ENCODE measurements at places on chromosomes 16 and 17. TPM values are rescaled to one million over a fixed set of nuclear protein-coding genes. Genes with fewer than 3 reads are reported as not detected.

GRCh38 chr17:29582772-29583171, 6.7 kb downstream of the GIT1 start:
- H3K4me3 ChIP-seq: no peak overlapping the region
- peaks cover 18% of the 10 kb centered on the region for H3K36me3 ChIP-seq
- no peaks in the 10 kb centered on the region for H3K27me3 ChIP-seq
- DNase-seq: no peak
- H3K4me1 ChIP-seq: peaks cover 41% of the 10 kb centered on the region
- no peak overlapping the region for H3K27ac ChIP-seq

- H3K27ac ChIP-seq: no peak overlapping the region
- peak; percentile 67 for DNase-seq
- H3K4me1 ChIP-seq: no peaks in the 10 kb centered on the region
- no peaks in the 10 kb centered on the region for H3K27me3 ChIP-seq
- H3K36me3 ChIP-seq: no peaks in the 10 kb centered on the region
Observed at GRCh38 chr17:60704170-60704569, 26.5 kb downstream of the BCAS3 start.

- no peak overlapping the region for H3K27ac ChIP-seq
- no peak for DNase-seq
- no peak overlapping the region for H3K4me3 ChIP-seq
- no peaks in the 10 kb centered on the region for H3K4me1 ChIP-seq
- no peaks in the 10 kb centered on the region for H3K36me3 ChIP-seq
Observed at GRCh38 chr16:24471561-24472350, 67.6 kb upstream of the RBBP6 start.

- H3K27me3 ChIP-seq: no peaks in the 10 kb centered on the region
- H3K4me3 ChIP-seq: no peak overlapping the region
- H3K36me3 ChIP-seq: no peaks in the 10 kb centered on the region
- no peak overlapping the region for H3K27ac ChIP-seq
- DNase-seq: no peak
Observed at GRCh38 chr16:5875416-5875815, 777.8 kb upstream of the EEF2KMT start.

- no peaks in the 10 kb centered on the region for H3K27me3 ChIP-seq
- DNase-seq: no peak
- H3K27ac ChIP-seq: peak overlapping the region; percentile 50
- H3K36me3 ChIP-seq: peaks cover 32% of the 10 kb centered on the region
- peaks cover 18% of the 10 kb centered on the region for H3K4me1 ChIP-seq
- peak overlapping the region; percentile 76 for H3K4me3 ChIP-seq
Observed at GRCh38 chr17:42577140-42577531, 393 bp downstream of the PSMC3IP start.

DNA sequence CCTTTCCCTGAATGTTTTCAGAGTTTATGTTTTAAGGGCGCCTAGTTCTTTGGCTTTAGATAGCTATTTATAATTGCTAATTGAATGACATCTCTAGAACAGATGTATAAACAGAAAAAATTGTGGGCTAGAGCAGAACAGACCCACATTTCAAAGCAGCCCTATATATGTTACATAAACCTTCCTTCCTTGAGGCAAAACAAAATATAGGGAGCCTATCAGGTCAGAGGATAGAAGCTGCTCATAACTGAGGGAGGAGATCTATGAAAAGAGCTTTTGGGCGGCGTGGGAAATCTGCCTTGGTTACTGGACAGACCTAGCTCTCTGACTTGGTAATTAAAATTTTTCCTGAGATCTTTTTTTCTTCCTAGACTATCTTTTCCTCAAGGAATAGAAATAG, 68.4 kb downstream of the SPAG9 start:
- H3K4me1 ChIP-seq: peaks cover 8% of the 10 kb centered on the region
- no peak for DNase-seq
- H3K27me3 ChIP-seq: no peaks in the 10 kb centered on the region
- H3K36me3 ChIP-seq: no peaks in the 10 kb centered on the region
- H3K4me3 ChIP-seq: no peak overlapping the region
- no peak overlapping the region for H3K27ac ChIP-seq

GRCh38 chr16:81520560-81521135, 76.0 kb downstream of the CMIP start:
- no peak overlapping the region for H3K4me3 ChIP-seq
- no peaks in the 10 kb centered on the region for H3K27me3 ChIP-seq
- peaks cover 32% of the 10 kb centered on the region for H3K4me1 ChIP-seq

DNA sequence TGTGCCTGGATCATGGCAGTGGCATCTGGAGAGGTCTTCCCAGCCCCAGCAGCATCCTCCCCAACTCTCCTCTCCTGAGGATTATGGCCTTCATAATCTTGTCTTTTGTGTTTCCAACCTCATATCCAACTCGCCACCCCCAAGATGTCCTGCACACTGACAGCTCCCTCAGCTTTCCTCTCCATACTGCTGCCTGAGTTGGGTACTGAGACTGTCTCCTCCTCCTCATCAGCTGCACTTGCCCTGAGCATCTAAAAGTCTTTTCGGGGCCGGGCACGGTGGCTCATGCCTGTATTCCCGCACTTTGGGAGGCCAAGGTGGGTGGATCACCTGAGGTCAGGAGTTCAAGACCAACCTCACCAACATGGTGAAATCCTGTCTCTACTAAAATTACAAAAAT, 2.0 kb downstream of the CD300LB start:
- H3K4me3 ChIP-seq: no peak overlapping the region
- no peaks in the 10 kb centered on the region for H3K36me3 ChIP-seq
- H3K4me1 ChIP-seq: no peaks in the 10 kb centered on the region

- H3K4me1 ChIP-seq: no peaks in the 10 kb centered on the region
- DNase-seq: peak; percentile 27
- H3K27ac ChIP-seq: no peak overlapping the region
- H3K27me3 ChIP-seq: peaks cover 13% of the 10 kb centered on the region
Observed at GRCh38 chr17:13597723-13598347, 3.9 kb downstream of the HS3ST3A1 start.

DNA sequence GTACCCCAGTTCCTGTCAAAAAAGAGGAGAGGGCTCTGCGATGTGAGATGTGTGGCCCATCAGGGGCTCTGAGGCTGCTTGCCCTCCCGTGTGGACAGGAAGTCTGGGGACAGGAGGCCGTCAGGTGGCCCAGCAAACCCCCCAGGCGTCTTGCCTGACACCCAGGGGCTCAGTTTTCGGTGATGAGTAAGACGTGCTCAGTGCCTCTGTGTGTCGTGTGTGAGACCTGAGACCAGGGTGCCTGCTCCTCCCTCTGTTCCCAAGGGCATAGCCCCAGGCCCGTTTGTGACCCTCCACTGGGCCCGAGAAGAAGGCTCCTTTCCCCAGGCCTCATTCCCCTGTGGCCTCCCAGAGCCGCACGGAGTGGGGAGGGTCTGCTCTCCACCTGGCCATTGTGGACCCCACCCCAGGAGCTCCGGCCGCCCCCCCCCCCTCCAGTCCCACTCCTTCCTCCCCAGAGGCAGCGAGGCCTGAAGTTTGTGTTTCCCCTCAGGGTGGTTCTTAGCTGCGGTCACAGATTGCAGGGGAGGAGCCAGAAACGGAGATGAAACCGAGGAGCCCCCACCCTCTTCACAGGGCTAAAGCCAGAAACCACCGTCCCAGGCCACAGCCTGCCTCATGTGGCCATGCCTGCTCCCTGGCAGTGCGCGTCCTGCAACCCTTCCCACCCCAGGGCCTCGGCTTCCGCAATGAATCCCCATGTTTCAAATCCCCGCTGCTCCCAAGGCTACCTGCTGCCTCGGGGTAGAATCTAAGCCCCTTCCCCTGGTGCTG, 4.9 kb upstream of the ACTG1 start:
- no peak for DNase-seq
- no peaks in the 10 kb centered on the region for H3K27me3 ChIP-seq
- no peaks in the 10 kb centered on the region for H3K36me3 ChIP-seq
- no peak overlapping the region for H3K4me3 ChIP-seq
- no peak overlapping the region for H3K27ac ChIP-seq

- no peaks in the 10 kb centered on the region for H3K4me1 ChIP-seq
- peak; percentile 6 for DNase-seq
- no peaks in the 10 kb centered on the region for H3K27me3 ChIP-seq
- no peaks in the 10 kb centered on the region for H3K36me3 ChIP-seq
Observed at GRCh38 chr16:12546918-12547607, 256.6 kb downstream of the CPPED1 start.

DNA sequence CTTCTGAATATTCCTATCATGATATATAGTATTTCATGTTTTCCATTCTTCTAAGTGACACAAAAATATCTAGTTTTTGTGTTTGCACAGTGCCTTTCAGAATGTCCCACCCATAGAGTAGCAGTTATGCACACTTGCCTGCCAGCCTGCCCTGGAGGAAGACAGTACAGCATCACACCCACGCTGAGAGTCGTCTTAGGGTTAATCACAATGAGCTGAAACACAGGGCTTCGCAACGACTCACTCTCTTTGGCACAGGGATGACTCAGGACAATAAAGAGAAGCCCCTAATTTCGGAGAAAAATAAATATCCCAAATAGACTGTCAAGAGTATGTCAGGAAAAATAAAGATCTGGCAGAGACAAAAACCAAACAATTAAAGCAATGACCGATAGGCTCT, 11.6 kb upstream of the NDUFAB1 start:
- H3K4me1 ChIP-seq: peaks cover 13% of the 10 kb centered on the region
- no peaks in the 10 kb centered on the region for H3K36me3 ChIP-seq
- no peak for DNase-seq

GRCh38 chr17:45902892-45903346, 8.6 kb downstream of the MAPT start:
- H3K4me3 ChIP-seq: no peak overlapping the region
- no peak overlapping the region for H3K27ac ChIP-seq
- peaks cover 31% of the 10 kb centered on the region for H3K27me3 ChIP-seq
- no peaks in the 10 kb centered on the region for H3K4me1 ChIP-seq
- no peak for DNase-seq

DNA sequence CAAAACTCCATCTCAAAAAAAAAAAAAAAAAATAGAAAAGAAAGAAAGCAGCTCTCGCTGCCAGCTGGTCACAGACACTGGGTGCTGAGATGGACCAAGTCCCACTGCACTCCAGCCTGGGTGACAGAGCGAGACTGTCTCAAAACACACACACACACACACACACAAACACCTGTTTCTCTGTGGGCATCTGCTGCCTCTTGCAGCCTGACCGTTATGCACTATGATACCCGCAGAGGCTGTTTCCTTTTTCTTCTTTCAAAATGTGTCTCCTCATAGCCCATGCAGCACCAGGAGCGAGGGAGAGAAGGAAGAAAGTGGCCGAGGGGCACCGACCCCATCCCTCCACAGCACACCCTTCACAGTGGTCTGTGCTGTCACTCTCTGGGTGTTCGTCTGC, 36.9 kb upstream of the KLHDC4 start:
- DNase-seq: no peak
- no peak overlapping the region for H3K27ac ChIP-seq
- no peak overlapping the region for H3K4me3 ChIP-seq

DNA sequence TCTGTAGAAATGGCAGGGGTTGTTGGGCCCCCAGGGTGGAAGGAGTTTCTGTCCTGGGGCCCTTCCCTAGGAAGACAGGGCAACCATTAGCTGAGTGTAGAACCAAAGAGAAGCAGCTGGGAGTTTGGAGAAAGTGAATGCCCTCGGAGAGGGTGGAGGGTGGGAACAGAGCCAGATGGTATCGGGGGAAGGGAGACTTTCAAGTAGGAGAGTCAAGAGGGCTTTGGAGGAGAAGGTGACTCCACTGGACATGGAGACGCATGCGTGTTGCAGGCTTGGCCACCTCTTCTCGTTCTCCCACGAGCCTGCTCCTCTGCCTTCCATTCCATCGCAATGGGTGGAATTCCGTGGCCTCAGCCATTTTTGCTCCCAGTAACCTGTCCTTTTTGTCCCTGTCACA, 19.4 kb downstream of the SLC47A1 start:
- H3K27ac ChIP-seq: no peak overlapping the region
- H3K4me1 ChIP-seq: no peaks in the 10 kb centered on the region
- no peaks in the 10 kb centered on the region for H3K36me3 ChIP-seq
- no peak overlapping the region for H3K4me3 ChIP-seq
- H3K27me3 ChIP-seq: no peaks in the 10 kb centered on the region

DNA sequence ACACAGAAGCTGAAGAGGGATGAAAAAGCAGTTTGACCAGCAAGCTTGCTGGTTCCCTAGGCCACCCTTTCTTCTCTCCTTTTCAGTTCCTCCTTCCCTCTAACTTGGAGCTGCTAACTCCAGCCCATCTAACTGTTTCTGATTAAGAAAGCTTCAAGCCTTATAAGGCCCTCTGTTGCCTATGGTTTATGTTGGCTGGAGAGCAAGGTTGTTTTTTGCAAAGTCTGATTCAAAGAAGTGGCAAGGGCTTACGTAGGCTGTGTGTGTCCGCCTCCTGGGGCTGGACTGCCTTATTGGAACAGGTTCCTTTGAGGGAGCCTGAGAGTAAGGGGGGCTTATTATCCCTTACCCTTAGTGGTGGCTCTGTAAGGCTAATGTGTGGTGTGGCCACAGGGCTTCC, 7.1 kb downstream of the AKAP1 start:
- H3K36me3 ChIP-seq: no peaks in the 10 kb centered on the region
- H3K27me3 ChIP-seq: no peaks in the 10 kb centered on the region
- H3K27ac ChIP-seq: no peak overlapping the region
- no peak overlapping the region for H3K4me3 ChIP-seq

DNA sequence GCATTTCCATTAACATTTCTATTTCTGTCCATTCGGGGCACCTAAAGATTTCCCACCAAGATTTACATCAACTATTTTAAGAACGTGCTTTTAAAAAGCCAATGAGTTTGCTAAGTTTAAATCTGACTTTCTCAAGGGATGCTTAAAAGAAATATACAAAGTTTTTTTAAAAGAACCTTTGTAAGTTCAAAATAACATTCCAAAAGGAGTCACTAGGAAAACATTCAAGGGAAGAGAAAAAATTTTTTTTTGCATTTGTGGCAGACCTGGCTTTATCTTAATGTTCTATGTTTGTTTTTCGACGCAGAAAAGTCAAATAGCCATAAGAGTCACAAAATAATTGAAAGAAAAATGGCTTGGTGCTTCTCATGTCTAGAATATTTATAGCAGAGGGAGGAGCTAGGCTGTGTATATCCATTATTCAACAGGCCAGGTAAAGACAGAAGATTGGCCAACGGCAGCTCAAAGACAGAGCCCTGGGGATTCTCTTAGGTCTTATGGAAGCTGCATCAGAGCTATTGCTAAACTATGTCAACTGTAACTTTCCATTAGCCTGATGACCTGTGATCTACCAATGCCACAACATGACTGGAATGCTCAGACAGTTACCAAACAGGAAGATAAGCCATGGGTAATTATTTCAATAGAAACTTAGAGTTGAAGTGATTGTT, 37.8 kb upstream of the MYOCD start:
- H3K36me3 ChIP-seq: no peaks in the 10 kb centered on the region
- no peaks in the 10 kb centered on the region for H3K4me1 ChIP-seq
- no peak for DNase-seq
- no peaks in the 10 kb centered on the region for H3K27me3 ChIP-seq
- no peak overlapping the region for H3K27ac ChIP-seq

The CISD3 gene
- total RNA-seq: 23.7 TPM

The WFDC1 gene
- total RNA-seq: not detected

The NOB1 gene
- 58.6 TPM for total RNA-seq

The SMPD3 gene
- not detected for total RNA-seq

The ZG16B gene
- not detected for total RNA-seq

The FAM234A gene
- total RNA-seq: 70.4 TPM

The ARL5C gene
- total RNA-seq: not detected

Data from endothelial cell of umbilical vein (primary cell).